NCI-H748 treated with DMSO at 0.1 percent for 48 hours (cell line): ENCODE measurements at places on chromosomes 16 and 17.

- DNase-seq, result no peak
Observed at GRCh38 chr17:14605267-14605599, 304.4 kb downstream of the HS3ST3B1 start.

DNA sequence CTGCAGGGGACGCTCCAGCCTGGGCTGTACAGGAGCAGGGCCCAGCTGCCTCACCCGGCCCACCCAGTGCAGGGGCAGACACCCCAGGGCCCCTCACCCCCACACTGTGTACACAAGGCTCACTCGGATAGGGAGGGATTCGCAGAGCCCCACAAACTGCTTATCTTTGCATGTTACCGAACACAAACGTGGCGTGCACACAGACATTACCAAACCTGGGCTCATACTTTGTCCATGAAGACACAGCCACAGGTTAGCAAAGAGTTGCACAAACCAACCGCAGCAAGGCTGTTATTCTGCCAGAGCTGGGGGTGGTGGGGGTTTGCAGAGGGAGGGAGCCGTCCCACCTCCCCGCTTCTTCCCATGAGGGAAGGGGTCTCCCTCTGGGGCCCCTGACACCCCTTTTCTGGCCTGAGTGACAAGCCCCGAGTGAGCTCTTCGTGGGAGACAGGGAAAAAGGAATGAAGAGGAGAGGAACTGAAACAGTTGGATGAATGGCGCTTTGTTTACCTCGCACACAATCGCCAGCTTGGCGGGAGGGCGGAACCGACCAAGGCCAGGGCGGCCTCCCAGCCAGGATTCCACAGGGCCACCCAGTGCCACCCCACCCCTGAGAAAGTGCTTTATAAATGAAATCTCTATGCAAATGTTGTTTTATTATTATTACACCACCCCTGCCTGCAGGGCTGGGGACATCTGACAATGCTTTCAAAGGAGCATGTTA is 434 bp upstream of the CPSF4L start:
- no peak for DNase-seq

DNA sequence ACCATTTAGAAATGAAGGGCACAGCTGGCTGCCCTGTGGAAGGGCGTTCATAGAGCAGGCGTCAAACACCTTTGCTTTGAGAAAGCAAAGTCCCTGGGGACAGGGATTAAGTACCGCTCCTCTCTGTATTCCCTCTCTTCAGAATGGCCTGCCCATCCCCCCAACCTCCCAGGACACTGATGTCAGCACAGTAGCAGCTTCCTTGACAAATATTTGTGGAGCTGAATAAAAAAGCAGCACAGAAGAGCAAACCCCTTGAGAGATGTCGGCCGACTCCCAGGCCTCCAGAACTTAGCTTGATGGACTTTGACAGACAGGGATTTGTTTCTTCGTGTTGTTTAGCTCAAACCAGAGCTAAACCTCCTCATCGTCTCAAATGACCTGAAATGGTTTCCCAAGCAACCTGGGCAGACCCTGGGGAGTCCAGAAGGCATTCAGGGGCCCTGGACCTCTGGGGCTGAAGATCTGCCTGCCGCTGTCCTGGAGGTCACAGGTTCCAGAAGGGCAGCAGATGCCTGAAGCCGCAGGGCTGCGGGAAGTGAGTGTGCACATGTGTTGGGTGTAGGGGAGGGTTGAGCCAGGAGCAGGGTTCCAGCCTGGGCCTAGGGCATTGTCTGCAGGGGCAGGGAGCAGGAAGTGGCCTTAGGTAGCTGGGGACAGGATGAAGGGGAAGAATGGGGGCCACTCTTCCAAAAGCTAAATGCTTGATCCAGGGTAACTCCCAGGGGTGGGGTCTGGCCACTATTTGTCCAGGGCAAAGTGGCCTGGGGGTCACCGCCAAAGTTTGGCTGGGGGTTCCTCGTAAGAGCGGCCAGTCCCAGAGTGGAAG is 42.3 kb upstream of the NKD1 start:
- DNase-seq, result no peak

DNA sequence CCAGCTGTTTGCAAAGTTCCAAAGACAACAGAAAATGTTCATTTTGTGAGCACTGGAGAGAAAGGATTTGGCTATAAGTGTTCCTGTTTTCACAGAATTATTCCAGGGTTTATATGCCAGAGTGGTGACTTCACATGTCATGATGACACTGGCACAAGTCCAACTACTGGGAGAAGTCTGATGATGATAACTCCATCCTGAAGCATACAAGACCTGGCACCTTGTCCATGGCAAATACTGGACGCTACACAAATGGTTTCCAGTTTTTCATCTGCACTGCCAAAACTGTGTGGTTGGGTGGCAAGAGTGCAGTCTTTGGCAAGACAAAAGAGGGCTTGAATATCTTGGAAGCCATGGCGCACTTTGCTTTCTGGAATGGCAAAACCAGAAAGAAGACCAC is 385.0 kb downstream of the CDH11 start:
- no peak for DNase-seq

DNA sequence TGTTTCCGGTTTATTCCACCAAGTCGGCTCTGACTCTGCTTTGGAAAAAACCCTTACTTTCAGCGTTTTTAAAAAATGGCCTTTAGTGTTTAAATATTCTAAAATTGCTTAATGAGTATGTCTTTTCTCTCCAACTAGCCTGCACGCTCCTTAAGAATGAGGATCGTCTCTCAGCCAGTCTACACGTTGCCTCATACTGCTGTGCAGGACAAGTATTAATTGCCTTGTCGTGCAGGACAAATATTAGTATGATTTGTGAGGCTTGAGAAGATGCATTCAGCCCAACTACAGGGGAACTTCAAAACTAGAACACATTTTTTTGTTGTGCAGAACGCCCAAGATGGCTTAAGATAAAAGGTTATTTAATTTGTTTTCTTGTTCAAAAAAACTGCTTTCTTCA is 61.2 kb downstream of the MARCHF10 start:
- no peak for DNase-seq

- no peak for DNase-seq
Observed at GRCh38 chr17:80839970-80840369, 151.7 kb upstream of the CHMP6 start.

GRCh38 chr17:39357488-39357887 is 43.9 kb downstream of the FBXL20 start:
- no peak for DNase-seq

DNA sequence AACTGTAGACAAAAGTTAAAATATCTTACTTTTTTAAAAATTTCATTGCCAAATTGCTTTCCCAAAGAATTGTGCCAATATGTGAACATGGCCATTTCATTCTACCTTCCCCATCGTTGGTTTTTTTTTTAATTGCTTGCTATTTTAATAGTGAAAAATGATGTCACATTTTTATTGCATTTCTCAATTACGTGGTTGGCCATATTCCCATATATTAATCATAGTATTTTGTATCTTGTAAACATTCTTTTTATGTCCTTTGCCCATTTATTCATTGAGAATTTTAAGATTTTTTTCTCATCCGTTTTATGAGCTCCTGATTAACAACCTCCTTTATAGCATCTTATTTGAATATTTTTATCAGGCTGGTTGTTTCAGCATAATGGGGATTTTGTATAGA is 7.2 kb downstream of the OMG start:
- DNase-seq, result no peak

DNA sequence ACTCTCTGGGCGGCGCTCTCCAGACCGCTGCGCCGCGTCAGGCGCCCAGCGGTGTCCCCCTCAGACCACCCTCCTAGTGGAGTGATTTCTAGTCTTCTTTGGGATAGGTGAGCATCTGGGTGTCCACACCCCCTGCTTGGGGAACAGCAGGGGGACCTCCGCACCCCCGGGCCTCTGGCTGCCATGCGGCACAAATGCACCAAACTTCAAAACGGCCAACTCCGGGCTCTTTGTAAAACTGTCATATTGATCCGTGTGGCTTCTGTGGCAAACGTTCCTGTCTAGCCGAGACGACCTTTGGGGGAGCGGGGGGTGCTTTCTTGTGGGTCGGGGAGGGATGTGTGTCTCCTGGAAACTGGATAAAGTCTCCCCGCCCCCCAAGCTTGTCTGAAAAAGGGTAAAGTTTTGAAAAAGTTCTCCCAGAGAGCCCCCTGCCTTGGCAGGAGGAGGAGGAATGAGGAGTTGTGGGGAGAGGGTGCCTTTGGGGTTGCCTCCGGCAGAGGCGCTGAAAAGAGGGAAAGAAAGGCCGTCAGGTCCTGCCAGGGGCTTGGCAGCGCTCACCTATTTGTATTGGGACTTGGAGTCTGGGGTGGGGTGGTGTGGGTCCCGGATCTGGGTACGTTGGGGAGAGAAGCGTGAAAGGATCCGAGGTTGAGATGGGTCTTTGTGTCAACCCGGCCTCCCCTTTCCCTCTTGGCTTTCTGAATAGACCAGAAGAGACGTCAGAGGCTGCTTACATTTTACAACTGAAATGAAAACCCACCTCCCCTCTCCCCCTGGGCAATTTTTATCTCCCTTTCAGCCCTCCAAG is 2.2 kb upstream of the CHD3 start:
- peak; percentile 61 for DNase-seq

DNA sequence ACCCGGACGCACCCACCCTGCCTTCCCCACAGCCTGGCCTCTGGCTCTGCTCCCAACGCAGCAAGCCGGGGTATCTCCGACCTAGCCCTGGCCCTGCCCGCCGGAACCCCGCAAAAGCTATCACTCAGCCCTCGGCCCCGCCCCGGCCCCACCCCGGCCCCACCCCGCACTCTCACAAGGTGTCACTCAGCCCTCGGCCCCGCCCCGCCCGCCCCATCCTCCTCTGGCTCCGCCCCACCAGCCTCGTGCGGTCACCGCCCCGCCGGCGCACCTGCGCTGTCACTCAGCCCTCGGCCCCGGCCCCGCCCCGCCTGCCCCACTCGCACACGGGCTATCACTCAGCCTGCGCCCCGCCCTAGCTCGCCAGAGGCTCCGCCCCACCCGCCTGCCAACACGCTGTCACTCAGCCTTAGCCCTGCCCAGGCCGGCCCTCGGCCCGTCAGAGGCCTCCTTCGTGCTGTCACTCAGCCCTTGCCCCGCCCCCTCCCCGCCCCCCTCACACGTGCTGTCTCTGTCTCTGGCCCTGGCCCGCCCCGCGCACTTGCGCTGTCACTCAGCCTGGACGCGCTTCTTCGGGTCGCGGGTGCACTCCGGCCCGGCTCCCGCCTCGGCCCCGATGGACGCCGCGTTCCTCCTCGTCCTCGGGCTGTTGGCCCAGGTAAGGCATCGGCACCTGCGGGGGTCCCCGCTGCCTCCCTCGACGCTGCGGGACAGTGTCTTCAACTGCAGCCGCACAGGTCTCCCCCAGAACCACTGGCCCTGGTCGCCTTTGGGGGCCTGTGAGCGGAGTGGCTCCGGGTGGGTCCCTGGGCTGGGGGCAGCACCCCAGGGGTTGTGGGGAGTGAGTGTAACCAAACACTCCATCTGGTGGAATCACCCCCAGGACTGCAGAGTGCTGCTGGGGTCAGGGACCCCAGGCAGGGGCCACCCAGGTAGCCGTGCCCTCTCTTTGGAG is at the start of gene CDH15:
CDH15 (plus strand) TSS at position 533 of the 955 bp plus-strand sequence; CDS start at position 617, 84 bp downstream.
- peak; percentile 72 for DNase-seq

DNA sequence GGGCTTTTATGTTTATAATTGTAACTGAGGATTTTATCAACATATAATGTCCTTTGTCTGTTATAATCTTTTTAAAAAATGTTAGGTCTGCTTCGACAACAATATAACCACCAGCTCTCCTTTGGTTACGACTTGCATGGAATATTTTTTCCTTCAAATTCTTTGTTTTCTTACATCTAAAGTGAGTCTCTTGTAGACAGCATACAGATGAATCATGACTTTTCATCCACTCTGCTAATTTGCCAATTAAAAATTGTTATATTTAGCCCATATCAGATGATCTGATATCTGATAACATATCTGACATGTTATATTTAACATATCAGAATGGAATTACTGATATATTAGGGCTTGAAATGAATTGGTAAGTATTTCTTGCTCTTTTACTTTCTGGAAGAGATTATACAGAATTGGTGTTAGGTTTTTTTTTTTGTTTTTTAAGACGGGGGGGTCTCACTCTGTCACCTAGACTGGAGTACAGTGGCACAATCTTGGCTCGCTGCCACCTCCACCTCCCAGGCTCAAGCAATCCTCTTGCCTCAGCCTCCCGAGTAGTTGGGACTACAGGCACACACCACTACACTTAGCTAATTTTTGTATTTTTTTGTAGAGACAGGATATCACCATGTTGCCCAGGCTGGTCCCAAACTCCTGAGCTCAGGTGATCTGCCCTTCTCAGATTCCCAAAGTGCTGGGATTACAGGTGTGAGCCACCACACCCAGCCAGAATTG is 27.5 kb downstream of the TBX21 start:
- no peak for DNase-seq

DNA sequence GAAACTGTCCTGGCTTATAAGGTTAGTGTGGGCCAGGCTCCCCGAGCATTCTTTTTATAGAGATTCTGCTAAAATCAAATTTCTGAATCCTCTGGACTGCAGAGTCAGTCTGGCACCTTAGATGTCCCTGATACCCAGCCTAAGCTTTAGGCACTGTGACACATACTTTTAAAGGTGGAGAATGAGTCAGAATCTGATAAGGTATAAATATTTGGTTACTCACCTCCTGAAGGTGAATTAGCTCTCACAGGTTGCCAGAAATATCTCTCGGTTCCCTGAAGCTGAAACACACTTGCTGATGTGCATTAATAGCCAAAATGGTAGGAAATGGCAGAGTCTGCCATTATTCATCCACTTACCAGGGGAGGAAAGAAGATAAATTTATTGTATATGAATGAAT is 446.9 kb downstream of the UTP18 start:
- DNase-seq, result no peak

GRCh38 chr17:5902181-5903140 is 167.7 kb upstream of the WSCD1 start:
- DNase-seq, result no peak

DNA sequence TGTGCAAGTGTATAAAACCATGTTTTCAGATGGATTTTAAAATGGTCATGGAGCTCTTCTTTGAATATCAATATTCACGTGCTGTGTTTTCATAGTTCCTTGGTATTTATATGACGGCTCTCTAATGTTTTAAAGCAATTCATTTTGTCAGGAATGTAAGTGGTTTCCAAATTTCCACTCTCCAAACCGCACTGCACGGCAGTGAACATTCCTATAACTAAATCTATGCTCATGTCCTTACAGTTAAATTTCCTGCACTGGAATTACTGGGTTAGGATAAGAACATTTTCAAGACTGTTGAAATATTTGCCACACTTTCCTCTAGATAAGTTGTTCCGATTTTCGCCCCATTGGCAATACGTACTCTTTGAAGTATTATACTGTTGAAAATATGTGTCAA is 398.9 kb downstream of the PMP22 start:
- no peak for DNase-seq

DNA sequence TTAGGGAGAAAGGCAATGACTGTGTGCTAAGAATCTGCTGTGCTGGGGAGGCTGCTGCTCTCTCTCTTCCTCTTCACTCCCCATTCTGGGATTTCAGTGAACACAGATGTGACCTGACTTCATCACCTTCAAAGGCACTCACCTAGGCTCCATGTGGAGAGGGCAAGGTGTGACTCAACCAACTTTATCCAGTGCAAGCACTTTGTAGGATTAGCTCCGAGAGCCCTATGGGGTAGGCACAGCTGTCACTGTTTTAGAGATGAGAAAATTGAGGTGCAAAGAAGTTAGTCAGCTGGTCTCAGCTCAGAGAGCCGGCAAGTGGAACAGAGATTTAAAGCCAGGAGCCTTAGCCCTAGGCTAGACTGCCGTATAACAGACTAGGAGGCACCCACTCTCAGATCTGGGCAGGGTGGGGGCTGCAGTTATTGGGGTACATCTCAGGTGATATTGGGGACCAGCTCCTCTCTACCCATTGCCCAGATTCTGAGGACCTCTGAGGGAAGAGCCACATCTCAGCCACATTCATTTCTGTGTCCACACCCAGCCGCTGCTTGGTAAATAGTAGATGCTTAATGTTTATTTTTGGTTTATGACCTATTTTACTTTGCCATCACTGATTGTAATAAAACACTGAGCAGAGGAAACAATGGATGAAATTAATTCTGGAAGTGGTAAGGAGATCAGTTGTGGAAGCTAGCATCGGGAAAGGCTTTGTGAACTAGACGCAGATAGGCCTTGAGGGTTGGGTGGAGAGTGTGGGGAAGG is 138.8 kb downstream of the CCDC182 start:
- DNase-seq, result no peak
